HCEC 1CT (cell line): ENCODE measurements at places on chromosomes 11 and 22.

- DNase-seq: no peak
These were observed 42.4 kb downstream of the FCHSD2 start for GRCh38 chr11:73099512-73100266.

GRCh38 chr11:128456566-128457268 lies 130.6 kb downstream of the ETS1 start:
- DNase-seq: no peak

GRCh38 chr11:88039476-88040147 lies 135.6 kb downstream of the RAB38 start:
- no peak for DNase-seq

- peak; percentile 89 for DNase-seq
These were observed 51.1 kb upstream of the BLID start for GRCh38 chr11:122167100-122167499.

- no peak for DNase-seq
These were observed 34.3 kb downstream of the CTTN start for GRCh38 chr11:70432580-70432979.

GRCh38 chr11:130269326-130269943 lies 45.3 kb downstream of the ZBTB44 start:
- DNase-seq: no peak

- DNase-seq: no peak
These were observed 29.6 kb downstream of the DHCR7 start for GRCh38 chr11:71418643-71419042.

DNA sequence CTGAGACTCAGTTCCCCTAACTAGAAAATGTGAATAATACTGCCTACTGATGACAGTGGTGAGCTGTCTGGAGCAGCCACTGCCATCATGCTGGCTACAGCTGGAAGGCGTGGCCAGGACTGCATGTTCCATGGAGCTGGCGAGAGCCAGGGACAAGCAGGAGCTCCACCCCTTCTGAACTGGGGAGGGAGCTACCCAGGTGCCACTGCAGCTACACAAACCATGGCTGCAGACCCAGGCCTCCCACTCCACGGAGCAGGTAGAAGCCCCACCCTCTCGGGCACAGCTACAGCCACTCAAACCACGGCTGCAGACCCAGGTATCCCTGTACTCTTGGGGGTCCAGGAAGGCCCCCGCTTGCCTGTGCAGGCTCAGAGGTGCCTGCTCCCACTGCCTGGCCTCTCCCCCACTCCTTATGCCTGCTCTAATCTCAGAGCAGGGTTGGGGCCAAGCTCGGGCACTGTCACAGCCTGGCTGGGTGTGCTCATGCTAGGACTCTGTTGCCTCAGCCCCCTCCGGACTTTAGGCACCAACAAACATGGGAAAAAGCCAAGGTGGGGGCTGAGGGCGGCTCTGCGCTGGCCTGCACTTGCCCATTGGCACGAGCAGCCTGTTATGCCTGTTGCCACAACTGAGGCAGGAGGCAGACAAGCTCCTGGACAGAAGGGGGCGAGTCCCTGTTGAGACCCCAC lies 51.7 kb downstream of the RAB30 start:
- no peak for DNase-seq

DNA sequence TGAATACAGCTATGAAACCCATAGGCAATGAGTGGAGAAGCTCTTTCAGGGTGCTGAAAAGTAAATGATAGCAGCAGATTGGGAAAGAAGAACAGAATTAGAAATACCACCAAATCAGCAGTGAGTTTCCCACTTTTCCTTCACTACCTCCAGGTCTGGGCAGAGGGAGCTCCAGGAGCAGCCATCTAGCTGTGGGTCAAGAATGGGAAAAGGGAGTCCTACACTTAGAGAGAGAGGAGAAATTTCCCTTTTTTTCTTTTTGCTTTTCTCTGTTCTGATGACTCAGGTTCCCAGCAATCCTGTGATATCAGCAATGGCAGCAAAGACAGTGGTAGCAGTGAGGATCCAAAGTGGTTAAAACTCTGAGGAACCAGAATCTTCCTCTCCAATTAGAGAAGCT lies 263.9 kb downstream of the NXPE2 start:
- DNase-seq: no peak

- no peak for DNase-seq
These were observed 854.5 kb downstream of the BRD1 start for GRCh38 chr22:48972979-48973693.

- DNase-seq: no peak
These were observed 15.6 kb downstream of the GDPD5 start for GRCh38 chr11:75510004-75510722.

GRCh38 chr11:94975599-94975998 lies 2.1 kb downstream of the KDM4D start:
- no peak for DNase-seq

DNA sequence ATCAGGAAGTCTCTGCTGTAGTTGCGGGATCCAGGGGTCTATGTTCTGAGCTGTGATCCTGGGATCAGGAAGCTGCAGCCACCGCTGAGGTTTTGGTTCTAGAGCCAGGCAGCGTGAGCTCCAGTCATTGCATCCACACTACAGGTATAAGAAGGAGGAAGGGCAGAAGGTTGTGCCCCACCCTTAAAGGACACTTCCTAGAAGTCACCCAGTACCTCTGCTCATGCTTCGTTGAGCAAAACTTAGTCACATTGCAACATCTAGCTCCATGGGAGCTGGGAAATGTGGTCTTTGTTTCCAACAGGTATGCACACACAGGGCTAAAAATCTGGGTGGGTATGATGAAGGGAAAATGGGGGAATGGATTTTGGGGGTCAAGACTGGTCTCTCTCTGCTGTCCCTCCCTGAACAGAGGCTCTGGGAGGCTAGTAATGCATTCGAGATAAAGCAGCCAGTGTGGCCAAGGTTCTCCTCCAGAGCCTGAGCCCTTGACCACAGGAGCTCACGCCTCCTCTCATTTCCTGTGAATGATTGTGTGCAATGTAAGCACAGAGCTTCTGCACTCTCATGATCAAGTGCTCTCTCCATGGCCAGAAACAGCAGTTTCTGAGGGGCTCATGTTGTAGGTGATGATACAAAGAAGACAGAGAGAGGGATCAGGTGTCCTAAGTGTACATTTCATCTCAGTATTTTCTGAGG lies 86.8 kb upstream of the OR4B1 start:
- DNase-seq: no peak

GRCh38 chr11:116276051-116277044 lies 496.4 kb downstream of the BUD13 start:
- no peak for DNase-seq

- no peak for DNase-seq
These were observed 6.7 kb upstream of the GSTP1 start for GRCh38 chr11:67576735-67577475.

DNA sequence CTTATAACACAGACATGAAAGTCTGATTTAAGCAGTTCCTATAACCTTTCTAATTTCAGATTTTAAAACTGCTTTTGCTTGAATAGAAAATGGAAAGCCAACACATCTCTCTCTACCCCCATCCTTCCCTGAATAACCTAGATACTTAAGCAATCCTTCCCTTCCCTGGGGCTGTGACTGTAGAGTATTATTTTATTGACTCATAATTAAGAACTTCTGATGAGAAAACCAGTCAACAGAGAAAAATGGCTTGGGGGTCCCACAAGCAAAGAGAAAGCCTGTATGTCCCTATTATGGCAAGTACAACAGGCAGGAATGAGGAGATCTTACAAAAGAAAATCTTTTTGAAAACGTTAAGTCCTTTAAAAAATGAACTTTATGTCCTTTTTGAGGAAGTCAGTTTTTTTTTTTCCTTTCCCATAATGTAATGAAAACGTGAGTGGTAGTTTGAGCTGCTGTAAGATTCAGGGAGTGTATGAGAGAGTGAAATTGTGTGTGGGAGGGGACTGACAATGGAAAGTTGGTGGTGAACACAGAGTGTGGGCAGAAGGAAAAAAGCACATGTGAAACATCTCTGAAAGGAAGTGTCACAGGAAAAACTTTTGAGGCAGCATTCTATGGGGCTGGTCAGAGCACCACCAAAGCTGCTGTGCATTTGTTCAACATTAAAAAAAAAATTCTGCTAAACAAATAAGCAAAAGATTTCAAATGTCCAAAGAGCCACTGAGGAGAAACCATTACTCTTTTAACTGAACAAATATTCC lies 154.6 kb downstream of the MAML2 start:
- peak; percentile 76 for DNase-seq

GRCh38 chr11:79046366-79046765 lies 394.5 kb downstream of the TENM4 start:
- DNase-seq: no peak

GRCh38 chr11:43419460-43419859 lies 60.7 kb downstream of the TTC17 start:
- DNase-seq: peak; percentile 27

DNA sequence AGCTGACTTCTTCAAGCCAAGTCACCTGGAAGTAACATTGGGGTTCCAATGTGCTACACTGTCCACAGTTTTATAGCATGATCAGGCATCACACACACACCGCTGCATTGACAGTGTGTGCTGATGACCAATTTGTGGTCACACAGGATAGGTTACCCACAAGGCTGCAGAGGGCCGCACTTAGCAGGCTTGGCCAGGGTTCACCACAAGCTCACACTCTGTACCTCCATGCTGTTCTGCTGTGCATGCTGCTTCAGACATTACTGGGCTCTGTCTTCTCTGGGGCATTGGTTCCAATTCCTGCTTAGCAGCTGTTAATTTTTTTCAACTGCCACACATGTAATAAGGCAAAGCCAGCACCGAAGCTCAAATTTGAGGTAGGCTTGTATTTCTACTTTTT lies 11.0 kb upstream of the NRIP3 start:
- no peak for DNase-seq

GRCh38 chr11:93668171-93668570 lies 6.7 kb downstream of the CEP295 start:
- DNase-seq: peak; percentile 2

GRCh38 chr11:61908730-61909316 lies 8.5 kb downstream of the RAB3IL1 start:
- DNase-seq: no peak

DNA sequence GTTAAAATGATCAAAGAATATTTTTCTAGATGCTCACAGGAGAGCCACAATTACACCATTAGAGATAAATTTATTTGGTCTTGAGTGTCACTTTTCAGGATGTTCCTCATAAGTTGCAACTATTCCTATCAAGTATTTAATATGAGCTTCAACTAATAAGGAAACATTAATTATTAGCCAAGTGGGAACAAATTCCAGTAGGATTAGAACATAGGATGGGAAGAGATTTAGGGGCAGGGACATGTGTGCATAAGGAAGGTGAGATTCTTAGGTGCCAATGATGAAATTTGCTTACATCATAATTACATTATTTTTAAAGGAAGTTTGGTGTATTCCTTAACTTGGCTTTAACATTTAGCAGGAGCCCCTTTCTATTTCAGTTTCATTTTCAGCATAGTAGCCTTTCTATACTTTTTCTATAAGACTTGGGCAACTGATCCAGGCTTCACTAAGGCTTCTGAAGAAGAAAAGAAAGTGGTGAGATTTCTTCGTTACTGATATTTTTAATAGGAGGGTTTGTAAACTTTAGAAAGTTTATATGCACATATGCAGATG lies 38.8 kb downstream of the CSRP3 start:
- DNase-seq: no peak

GRCh38 chr22:32528984-32529982 lies 54.7 kb downstream of the FBXO7 start:
- peak; percentile 47 for DNase-seq

DNA sequence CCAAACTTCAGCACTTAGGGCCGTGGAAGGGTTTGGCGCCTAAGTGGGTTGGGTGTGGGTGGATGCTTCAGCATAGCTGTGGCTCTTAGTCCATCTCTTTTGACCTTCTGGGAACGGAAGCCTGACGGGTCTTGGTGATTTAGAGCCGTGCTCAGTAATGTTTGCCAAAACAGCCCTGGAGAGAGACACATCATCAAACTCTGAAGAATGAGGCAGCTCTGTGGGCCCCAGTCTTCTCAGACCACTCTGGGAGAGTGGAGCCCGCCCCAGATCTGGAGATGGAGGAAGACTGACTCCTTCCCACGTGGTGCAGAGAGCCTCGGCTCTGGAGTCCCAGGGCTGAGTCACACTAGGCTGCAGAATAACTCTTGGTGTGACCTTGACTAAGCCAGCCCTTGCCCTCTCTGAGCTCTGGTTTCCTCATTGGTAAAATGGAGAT lies 168.9 kb downstream of the C11orf91 start:
- peak; percentile 81 for DNase-seq

DNA sequence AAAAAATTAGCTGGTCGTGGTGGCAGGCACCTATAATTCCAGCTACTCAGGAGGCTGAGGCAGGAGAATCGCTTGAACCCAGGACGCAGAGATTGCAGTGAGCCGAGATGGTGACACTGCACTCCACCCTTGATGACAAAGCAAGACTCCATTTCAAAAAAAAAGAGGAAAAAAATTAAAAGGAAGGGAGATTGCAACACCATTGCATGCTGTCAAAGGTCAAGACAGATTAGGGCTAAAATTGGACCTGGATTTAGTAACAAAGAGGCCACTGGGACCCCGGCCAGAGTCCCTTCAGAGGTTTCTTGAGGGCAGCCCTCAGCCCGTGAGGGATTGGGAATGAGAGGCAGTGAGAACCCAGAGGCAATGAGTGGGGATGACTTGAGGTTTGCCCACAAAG lies 8.2 kb upstream of the MAFF start:
- no peak for DNase-seq

- DNase-seq: no peak
These were observed 2.5 kb upstream of the OR52D1 start for GRCh38 chr11:5486003-5486402.

- peak; percentile 65 for DNase-seq
These were observed 19.7 kb upstream of the MYRF start for GRCh38 chr11:61732705-61733104.

DNA sequence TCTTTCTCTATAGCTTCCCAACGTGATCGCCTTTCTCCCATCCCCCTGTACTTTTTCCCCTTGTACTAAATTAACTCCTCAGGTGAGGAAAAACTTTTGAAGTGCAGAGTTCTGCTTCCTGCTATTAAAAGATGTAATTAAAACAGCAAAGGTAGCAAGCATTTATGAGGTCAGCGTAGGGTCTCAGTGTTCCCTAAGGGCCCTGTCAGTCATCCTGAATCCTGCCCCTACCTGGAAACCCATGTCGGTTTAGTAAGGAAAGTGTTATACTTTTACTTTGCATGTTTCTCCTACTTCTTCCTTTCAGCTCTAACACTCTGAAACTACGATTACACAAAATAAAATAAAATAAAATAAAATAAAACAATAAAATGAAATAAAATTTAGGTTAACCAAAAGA lies 1.3 kb upstream of the HBB start:
- DNase-seq: no peak

DNA sequence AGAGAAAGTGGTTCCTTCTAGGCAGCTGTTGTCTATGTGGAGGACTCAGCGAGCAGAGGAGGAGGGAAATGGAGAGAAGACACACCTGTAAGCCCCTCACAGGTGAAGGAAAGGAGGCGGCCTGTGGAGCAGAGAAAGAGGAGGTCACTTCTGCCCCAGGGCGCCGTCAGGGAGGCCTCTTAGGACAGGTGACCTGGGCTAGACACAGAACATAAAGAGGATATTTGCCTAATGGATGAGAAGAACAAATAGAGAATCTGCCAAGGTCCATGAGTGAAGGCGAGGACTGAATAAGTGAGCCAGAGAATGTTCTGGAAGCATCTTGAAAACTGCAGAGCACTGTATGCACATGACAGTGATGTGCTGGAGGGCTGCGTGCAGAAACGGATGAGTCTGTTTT lies 2.2 kb upstream of the SCUBE1 start:
- no peak for DNase-seq
